ENCODE measurements at places on chromosomes 12 and 14.

GRCh38 chr12:64694130-64695040 lies 64.8 kb downstream of the GNS start:
- no peak for DNase-seq

GRCh38 chr14:82897469-82898308 lies 1364.0 kb upstream of the SEL1L start:
- no peak for DNase-seq

DNA sequence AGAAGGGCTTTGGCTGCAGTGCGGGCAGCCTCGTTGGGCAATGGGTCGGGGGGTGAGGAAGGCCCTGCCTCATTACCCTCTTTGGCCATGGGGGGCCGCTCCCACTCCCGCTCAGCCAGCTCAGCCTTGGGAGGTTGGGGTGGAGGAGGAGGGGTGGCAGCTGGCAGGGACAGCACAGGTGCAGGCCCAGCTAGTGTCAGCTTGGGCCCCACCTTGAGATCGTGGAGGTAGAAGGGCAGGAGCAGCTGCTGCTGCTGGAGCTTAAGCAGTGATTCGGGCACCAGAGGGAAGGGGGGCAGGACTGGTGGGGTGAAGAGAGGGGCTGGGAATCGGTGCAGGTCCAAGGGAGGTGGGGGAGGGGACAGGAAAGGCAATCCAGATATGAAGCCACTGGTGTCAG lies 26.0 kb downstream of the ZFHX2 start:
- no peak for DNase-seq

DNA sequence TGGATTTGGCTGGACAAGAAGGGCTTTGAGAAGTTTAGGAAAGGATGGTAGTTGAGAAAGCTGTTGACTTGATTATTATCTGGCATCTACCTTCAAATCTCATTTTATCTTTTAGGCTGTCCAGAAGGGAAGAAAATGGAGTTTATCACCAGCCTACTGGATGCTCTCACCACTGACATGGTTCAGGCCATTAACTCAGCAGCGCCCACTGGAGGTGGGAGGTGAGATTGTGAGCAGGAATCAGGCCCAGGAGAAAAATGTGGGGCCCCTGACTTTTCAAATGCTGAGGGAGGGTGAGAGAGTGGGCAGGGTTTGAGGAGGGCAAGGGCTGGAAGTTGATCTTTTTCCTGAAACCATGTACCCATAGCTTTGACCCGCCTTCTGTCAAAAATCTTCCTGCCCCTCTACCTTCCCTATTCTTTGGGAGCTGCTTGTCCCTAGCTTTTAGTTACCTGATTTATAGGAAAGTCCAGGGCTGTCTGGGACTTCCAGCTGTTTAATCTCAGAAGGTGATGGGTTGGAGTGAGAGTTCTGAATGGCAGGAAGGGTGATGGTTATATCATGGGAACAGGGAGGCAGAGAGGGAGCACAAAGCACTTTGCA lies 134.2 kb downstream of the SMOC1 start:
- DNase-seq: no peak

GRCh38 chr12:63753743-63754142 lies 26.0 kb upstream of the RXYLT1 start:
- no peak for DNase-seq

- DNase-seq: no peak
Measured at GRCh38 chr12:30707613-30708342, 12.1 kb upstream of the IPO8 start.

DNA sequence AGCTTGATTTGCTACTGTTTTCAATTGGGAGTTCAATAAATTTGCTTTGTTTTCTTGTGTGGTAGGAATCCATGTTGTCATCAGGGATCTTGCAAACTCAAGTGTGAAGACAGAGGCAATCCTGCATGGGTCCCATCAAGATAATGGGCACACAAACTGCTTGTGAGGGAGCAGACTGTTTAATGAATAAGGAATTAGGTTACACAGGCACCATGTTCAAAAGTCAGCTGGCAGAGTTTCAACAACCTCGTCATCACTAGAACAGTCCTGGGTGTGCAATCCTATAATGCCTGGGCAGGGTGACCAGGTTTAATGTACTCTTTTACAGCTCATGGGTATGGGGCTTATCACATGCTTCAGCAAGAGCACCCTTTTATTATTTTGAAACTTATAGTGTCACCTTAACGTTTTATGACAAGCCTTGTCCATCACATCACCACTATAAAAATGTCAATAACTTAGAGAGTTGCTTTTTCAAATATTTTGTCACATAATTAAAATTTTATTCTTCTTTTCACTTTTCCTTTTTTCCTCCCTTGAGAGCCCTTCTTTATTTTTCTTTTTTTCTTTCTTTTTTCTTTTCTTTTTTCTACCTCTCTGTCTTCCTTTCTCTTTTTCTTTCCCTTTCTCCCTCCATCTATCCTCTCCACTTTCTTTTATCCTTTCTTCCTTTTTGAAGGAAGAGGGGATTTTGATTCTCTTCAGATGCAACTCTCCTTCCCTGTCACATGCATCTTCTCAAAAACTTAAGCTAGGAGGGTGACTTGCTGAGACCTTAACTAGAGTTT lies 252.2 kb upstream of the ATP2B1 start:
- no peak for DNase-seq

GRCh38 chr12:66808606-66809005 lies 129.7 kb upstream of the GRIP1 start:
- DNase-seq: no peak

DNA sequence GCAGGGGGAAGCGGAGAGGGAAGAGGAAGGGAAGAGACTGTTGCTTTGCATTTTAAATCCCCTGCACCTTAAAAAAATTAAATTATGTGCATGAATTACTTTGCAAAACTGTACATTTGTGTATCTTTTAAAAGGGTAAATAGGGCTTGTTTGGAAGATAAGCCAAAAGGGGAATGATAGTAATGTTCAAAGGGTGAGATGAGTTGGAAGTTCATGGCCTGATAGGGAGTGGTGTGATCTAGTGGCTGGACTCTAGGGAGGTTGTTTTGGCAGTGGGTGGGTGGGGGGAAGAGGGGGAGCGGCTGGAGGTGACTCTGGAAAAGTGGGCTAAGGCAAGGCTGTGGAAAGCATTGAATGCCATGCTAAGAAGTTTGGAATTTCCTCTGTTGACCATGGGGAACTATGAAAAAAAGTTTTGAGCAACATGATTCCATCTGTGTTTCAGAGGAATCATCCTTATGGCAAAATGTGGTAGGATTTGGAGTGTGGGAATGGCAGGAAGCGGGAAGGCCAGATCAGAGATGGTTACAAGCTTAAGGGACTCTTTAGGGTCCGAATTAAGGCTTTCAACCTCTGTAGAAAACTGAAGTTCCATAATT lies 25.5 kb upstream of the EMP1 start:
- no peak for DNase-seq

DNA sequence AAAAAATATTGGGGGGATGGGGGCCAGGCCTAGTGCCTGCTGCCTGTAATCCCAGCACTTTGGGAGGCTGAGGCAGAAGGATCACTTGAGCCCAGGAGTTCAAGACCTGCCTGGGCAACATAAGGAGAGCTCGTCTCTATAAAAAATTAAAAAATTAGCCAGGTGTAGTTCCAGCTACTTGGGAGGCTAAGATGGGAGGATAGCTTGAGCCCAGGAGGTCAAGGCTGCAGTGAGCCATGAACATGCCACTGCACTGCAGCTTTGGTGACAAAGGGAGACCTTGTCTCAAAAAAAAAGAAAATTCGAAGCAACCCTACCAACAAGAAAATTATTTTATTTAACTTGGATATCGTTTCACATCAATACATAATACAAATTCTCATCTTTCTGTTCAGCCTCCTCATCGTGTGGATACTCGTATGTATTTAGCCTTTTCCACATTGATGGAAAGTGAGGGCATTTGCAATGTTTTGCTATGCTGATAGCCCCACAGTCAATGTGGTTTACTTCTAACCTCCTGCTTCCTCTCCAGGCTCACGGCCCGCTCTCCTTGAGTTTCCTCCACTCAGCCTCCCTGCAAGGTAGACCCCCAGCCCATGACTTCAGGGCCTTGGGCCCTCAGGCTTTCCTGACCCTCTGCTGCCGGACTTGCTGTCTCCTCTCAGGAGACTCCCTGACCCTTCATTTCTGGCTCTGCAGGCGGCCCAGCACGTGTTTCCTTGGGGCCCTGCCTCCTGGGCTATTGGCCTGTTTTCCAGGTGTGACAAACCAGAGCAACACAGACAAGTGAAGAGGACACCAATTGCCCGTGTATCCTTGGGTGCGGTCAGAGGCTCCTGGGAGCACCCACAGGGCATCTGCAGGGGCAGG lies 54.8 kb downstream of the NFKBIA start:
- DNase-seq: no peak

DNA sequence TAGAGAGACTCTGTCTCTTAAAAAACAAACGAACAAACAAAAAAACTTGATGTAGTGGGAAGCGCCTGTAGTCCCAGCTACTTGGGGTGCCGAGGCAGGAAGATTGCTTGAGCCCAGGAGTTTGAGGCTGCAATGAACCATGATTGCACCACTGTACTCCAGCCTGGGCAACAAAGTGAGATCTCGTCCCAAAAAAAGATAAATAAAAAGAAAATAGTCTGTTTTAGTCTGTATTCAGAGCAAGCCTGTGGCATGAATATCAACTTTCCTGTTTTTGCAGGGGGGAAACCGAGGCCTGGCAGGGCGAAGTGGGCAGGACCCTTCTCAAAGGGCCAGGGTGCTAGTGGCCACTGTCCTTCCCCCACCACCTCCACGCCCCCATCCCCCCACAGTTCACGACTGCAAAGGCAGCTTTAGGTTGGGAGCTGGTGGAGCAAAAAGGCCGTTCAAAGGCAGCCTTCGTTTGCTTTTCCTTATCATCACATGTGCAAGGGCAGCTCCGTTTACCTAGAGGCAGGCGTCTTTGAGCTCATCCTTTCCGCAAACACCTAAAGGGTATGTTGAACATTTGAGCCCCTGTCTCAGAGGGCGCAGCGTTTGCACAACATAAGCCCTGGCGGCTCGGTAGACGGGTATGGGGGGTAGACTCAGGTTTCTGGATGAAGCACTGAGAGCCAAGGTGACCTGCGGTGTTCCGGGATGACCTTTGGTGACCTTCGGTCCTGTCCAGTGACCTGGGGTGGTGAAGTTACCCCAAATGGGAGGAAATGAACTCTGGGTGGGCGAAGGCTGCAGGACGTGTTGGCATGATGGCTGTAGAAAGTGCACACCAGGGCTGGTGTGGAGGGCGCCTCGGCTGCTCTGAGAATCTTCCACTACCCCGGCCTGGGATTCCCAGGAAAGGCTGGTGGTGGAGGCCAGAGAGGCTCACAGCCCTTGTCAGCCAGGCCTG lies 8.7 kb upstream of the MEG3 start:
- DNase-seq: no peak

DNA sequence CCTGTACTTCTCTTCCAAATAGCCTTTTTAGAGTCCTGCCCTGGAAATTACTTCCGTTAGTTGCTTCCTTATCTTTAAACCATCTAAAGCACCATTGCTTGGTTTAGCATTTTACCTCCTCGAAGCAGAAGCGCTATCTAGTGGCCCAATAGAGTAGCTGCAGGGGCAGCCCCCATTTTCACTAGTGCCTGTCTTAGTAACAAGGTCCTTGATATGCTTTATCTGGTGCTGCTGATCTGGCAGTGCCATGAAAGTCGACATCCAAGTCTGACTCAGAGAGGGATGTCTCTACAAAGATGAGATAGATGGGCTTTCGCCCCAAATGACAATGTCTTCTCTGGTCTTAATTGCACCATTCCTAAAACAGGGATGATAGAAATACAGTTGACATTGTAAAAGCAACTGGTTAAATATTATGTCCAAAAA lies 25.0 kb upstream of the CIT start:
- DNase-seq: peak; percentile 20

- no peak for DNase-seq
Measured at GRCh38 chr12:122467983-122468382, 32.7 kb downstream of the ZCCHC8 start.

DNA sequence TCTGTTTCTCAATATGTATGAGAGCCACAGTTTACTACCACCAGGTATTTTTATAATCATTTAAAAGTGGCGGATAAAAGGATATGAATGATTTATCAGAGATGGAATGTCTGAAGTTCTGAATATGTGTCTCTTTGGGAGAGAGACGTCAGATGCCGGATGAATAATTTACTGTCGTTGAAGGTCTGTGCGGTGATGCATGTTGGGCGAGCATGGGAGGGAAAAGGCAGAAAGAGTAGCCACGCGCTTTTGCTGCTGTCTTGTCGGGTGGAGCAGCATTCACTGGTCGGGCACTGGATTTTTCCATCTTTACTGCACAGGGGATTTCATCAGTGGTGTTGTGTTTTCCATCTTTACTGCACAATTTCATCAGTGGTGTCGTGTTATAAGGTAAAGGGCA lies 65.6 kb downstream of the SYNE2 start:
- no peak for DNase-seq

DNA sequence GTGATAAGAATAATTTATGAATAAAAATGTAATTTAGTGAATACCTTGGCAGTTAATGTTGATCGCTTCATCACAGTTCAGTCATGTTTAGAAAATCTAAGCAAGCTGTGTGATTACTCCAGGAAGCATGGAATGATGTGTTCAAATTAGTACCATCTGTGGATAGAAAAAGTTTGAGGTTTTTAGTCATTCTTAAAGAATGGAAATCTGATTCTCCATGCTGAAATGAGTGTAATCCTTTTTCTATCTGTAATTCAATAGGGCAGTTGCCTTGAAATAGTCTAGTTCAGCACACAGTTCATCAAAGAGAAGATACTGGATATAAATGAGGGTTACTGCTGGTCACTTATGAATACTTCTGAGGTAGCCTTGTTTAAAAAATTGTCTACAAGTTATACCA lies 127.2 kb upstream of the MYF6 start:
- no peak for DNase-seq

- DNase-seq: no peak
Measured at GRCh38 chr12:50314636-50315312, 31.5 kb upstream of the LIMA1 start.

- DNase-seq: no peak
Measured at GRCh38 chr14:93747102-93747501, 41.2 kb downstream of the PRIMA1 start.

- no peak for DNase-seq
Measured at GRCh38 chr12:62331306-62331705, 71.1 kb downstream of the USP15 start.

- DNase-seq: no peak
Measured at GRCh38 chr12:119710965-119711551, 43.1 kb downstream of the PRKAB1 start.

GRCh38 chr14:49303946-49304516 lies 282.1 kb downstream of the RPS29 start:
- no peak for DNase-seq

- DNase-seq: no peak
Measured at GRCh38 chr14:98564541-98564940, 707.5 kb downstream of the BCL11B start.

DNA sequence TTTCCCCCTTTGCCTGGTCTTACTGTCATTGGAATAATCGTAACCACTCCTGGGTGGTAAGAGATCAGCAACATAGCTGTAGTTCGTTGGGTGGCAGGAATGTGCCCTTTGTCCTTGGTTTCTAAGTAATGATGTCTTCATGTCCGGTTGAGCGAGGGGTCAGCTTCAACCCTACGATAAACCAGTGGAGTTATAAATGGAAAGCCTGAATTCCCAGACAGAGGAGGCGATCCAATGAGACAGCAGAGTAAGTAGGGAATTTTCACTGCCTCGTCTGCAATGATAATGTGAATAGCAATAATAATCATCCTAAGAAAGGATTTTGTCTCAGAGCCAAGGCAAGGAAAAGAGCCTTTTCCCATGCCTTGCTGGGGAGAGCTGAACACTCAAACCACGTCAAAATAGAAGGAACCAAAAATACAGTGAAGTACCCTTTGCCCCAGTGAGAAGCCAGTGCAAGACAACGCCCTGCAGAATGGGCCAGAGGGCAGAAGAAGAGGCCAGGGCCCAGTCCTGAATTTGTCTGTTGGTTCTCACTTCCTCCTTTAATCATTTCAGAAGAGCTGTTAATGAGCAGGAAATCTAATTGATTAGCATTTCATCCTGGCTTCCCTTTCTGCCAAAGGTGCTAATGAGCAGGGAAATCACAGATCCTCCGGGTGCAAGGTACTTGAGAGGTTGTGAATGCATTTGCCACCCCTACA lies 330.7 kb downstream of the CACNA1C start:
- no peak for DNase-seq

Measured in activated naive CD4-positive, alpha-beta T cell (primary cell).